CD4-positive, alpha-beta T cell treated with Interleukin-12 subunit alpha and Interleukin-12 subunit beta, for 1 hour (primary cell): ENCODE measurements at places on chromosomes 5 and 9.

GRCh38 chr5:73174100-73174815 lies 1.3 kb downstream of the TMEM174 start:
- DNase-seq = no peak

- no peak for DNase-seq
Measured at GRCh38 chr9:114798780-114799427, 6.9 kb downstream of the TNFSF15 start.

DNA sequence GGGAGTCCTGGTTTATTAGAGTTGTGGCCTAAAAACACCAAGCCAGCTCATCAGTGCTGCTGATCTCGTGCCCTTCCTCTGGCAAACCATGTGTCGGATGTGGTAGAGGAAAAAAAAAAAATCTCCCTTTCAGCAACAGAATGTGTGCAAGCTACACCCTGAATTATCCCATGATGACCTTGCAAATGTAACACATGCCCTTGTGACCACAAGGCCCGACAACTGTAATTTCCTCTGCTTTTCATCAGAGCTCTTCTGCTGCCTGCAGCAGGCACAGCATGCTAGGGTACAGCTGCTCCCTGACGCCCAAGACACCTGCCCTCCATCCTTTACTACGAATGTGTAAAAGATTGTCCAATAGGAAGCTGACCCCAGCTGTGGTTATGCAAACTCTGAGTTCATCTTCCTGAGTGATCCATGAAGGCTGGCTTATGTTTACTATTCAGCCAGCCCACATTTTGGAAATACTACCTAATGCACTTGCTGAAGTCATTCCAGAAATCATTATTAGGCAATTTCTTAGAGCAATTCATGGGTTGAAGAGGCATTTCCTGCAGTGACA lies 14.6 kb upstream of the BNC2 start:
- no peak for DNase-seq

- DNase-seq = no peak
Measured at GRCh38 chr5:84383296-84383815, 1.3 kb downstream of the EDIL3 start.

- no peak for DNase-seq
Measured at GRCh38 chr9:126439402-126439765, 112.8 kb downstream of the MVB12B start.

DNA sequence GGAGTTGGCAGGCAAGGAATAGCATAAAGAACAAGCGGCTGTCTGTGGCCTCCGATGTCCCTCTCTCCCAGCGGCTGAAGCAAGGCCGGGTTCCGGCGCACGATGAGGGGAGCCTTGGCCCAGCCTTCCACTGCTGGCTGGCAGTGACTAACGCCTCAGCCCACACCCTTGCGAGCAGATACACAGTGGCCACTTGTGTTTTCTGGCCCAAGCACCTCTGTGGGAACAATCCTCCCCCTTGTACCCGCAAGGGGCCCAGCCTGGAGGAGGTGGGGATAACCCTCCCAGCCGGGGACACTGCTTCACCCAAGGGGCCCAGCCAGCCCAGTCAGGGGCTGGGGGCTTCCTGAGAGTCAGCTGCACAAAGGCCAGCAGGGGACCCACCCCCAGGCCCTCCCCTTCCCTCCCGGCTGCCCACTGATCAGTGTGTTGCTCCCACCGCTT lies 23.2 kb downstream of the STK10 start:
- DNase-seq = no peak

DNA sequence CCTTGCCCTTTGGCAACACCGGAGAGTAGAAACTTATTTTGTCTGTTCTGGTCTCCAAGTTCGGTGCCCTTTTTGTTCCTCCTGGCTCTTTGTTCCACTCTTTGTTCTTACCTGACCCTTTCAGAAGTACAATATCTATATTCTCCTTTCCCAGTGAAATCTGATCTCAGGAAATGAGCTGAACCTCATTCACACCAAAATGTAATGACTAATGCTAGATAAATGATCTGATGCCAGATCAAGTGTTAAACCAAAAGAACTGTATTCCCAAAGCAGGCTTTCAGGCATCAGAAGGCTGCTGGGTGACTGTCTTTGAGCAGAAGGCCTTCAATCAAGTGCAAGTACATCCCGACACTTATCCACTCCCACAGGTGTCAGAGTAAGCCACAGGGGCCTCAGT lies 156.4 kb downstream of the SPOCK1 start:
- no peak for DNase-seq

GRCh38 chr5:98402130-98402529 lies 371.3 kb upstream of the RGMB start:
- DNase-seq = no peak

DNA sequence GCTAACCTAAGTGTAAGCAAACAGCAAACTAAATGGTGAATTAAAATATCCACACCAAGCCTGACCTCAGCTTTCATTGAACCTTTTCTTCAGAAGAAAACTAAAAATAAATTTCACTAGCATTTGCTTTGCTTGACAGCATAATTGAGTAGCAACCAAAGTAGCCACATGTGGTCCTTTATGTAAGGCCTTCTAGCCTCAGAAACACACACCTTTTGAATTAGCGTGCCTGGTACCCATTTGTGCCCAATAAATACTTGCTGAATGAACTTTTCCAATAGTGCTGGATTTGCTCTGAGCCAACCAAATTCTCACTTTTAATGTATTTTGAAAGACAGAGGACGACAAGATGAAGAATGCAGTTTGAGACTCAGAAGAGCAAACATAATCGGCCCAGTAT lies 2.1 kb upstream of the NIPBL start:
- DNase-seq = peak; percentile 12

DNA sequence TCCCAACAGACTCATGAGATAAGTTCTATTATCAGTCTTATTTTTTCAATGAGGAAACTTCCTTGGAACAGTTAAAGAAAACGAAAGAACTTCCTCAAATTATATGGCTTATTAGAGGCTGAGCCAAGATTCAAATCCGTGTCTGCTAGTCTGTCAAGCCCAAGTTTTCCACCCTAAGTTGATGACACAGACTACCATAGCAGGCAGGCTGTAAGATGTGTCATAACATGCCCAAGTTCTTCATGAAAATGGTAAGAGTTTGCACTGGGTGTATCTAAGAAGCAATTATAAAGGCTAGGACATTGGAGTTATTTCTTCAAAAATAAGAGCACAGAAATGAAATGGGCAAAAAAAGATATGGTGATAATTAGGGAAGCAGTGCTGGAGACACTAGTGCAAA lies 634.5 kb downstream of the BRINP1 start:
- no peak for DNase-seq

DNA sequence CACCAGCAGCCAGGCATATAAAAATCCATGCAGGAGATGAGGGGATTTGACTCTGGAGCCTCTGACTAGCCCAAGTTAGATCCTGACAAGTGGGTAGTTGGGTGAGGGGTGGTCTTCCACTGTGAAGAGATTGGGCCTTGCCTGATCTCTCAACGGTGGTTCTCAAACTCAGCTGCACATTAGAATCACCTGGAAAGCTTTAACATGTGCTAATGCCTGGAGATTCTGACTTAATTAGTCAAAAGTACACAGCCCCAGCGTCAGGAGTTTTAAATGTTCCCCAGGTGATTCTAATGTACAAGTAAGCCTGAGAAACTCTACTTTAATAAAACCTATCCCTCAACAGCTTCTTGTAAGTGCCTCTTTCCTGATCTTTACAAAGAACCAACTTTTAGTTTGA lies 57.5 kb downstream of the GCNT4 start:
- no peak for DNase-seq

- no peak for DNase-seq
Measured at GRCh38 chr5:79936646-79937216, 54.3 kb downstream of the MTX3 start.

GRCh38 chr5:61653807-61654580 lies 321.9 kb downstream of the ZSWIM6 start:
- DNase-seq = no peak

DNA sequence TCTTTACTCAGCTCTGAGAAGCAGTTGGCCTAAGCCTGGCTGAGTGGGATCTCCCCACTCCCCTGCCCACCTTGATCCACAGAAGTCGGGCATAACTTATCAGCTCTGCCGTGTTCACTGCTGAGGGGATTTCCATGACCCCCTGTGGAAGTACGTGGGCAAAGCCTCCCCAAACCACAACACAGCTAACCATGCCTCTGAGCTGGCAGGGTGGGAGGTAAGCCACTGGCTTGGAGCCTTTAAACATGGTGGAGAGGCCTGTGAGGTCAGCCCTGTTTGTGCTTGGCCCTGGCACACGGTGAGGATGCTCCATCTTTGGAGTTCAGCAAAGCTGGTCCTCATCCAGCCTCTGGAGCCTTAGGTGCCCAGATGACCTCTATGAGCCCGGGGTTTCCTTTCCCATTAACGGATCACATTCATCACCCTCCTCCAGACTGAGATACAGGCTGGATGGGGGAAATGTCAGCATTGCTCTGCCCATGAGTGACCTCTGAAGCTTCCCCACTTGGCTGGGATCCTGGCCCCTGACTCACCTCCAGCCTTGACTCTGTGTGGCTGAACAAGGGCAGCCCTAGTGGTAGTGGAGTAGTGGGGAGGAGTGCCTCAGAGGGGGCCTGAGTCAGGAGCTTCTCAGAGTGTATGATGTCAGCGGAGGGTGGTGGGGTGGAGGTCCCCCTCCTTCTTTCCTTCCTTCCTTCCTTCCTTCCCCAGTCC lies 6.2 kb downstream of the PDLIM4 start:
- no peak for DNase-seq

GRCh38 chr5:102511666-102512065 lies 12.9 kb upstream of the SLCO6A1 start:
- DNase-seq = no peak

- DNase-seq = no peak
Measured at GRCh38 chr9:104775574-104775936, 11.6 kb downstream of the NIPSNAP3B start.

GRCh38 chr9:118529210-118529609 lies 825.0 kb downstream of the TLR4 start:
- DNase-seq = no peak

DNA sequence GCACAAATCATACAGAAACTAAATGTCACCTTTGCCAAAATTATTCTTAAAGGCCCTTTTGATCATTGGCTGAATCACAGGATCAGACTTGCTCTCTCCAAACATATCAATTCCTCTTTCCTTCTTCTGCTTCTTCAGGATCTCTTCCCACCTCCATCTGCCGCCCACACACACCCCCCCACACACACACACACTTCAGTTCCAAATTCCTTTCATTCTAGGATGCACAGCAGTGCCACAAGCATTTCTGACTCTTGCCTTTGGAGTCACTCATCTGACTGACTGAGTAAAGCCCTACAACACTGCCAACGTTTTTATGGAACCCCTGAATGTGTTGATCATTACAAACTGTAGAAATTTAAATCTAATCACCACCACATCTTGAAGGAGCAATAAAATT lies 22.9 kb downstream of the DNAH5 start:
- no peak for DNase-seq

GRCh38 chr9:3879726-3880505 lies 354.1 kb upstream of the RFX3 start:
- DNase-seq = no peak

- no peak for DNase-seq
Measured at GRCh38 chr5:32163785-32164184, 10.3 kb downstream of the GOLPH3 start.

DNA sequence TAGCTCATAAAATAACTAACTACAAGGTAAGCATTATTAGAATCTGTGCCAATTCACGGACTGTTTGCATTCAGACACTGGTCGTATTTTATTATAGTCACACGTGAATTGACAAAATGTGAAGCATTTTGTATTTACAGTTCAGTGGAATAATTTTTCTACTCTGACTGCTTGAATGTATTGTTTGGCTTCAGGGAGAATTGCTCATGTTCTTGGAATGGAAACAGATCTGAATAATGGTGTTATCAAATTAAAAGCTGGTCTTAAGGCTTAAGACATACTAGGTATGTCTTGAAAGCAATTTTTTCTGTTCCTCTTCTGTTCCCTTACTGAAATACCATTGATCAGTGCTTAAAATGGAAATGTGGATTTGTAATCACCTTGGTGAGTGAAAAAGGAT lies 543.7 kb upstream of the TLE4 start:
- DNase-seq = no peak

DNA sequence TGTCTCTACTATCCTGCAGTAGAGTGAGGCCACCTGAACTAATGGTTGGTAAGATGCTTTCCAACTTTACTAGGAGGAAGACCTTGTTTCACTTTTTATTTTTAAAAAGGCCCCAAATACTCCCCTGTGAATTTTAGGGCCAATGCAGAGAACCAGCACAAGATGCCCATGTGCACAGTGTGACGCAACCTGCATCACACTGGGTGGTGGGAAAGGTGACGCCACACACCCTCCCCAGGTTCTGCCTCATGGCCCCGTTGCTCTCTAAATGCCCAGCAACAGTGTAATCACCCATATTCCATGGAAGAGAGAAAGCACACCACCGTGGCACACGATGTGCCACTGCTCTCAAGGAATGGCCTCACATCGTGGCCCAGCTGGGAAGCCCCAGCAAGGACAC lies 6.4 kb downstream of the SURF4 start:
- DNase-seq = no peak

- DNase-seq = peak; percentile 56
Measured at GRCh38 chr9:78439190-78439865, 142.4 kb downstream of the PSAT1 start.

GRCh38 chr5:180290568-180291233 lies 1.2 kb downstream of the MAPK9 start:
- no peak for DNase-seq

DNA sequence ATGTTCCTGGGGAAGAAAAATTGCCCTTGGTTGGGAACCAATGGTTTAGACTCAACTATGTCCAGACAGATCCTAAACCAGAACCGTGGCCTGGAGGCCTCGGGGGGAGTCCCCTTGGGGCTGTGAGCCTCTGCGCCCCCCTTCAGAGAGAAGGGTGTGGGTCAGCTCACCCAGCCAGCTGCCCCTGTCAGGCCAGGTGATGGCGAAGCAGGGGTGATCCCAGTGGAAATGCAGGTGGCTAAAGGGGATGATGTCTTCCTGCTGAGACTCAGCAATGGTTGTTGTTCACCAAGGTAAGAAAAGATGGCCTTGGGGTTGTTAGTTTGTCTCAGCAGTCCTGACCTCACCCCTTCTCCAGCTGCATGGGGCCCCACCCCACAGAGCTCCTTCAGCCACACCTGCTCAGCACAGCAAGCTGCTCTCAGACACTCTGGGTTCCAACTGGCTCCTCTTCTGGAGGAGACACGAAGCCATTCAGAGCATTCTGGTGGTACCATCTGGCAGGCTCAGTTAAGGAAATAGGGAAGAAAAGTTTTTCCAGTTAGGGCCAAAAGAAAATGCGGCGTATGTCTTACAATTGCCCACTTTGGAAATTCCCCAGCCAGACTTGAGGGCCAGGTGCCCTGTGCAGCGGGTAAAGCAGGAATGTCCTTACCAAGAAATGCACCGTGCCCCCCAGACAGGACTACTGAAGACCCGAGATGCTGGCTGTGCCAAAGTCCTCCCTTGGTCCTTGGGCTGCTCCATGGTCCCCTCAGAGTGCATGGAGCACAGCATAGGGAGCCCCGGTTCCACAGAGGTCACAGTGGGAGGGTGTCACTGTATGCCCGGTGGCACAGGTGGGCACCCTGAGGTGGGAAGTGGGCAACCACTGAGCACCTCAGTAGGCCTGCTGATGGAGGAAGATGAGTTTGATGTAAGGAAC lies 90.2 kb downstream of the NSUN2 start:
- DNase-seq = no peak

GRCh38 chr5:89606939-89607534 lies 724.1 kb upstream of the MEF2C start:
- no peak for DNase-seq

- peak; percentile 64 for DNase-seq
Measured at GRCh38 chr5:72818866-72819534, 2.5 kb downstream of the TNPO1 start.
